ENCODE measurements at places on chromosomes 1 and 21.

- DNase-seq: no peak
Observed at GRCh38 chr1:61183471-61184039, 101.2 kb downstream of the NFIA start.

GRCh38 chr1:27682351-27682944 lies 10.5 kb upstream of the IFI6 start:
- DNase-seq: no peak

DNA sequence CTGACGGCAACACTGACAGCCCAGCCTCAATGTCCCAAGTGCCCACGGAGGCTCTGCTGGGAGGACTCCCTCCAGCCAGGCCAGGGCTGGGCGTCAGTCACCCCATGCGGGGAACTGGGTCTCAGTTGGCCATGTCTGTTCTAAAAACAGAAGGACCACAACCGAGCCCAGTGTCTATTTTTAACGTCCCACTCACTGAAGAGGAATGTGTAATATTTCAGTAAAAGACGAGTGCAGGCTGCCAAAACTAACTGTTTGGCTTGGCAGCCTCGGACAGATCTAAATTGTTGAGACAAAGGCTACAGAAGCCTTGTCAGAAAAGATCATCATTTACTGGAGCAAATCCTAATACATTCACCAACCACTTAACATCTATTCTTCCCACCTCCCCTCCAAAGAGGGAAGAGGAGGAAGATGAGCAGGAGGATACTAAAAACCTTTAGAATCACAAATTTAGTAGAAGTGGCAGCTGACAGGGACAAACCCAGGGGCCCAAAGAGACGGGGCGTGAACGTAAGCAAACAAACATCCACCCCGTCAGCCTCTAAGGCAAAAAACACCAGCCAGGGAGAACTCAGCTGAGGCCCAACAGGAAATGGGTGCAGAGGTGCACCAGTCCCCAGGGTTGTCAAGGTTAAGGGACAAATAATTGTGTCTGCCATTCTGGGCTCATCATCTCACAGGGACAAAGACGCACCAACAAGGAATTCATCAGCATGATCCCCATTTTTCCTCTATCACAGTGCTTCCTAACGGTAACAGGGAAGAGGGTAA lies 18.7 kb downstream of the C1orf198 start:
- no peak for DNase-seq

DNA sequence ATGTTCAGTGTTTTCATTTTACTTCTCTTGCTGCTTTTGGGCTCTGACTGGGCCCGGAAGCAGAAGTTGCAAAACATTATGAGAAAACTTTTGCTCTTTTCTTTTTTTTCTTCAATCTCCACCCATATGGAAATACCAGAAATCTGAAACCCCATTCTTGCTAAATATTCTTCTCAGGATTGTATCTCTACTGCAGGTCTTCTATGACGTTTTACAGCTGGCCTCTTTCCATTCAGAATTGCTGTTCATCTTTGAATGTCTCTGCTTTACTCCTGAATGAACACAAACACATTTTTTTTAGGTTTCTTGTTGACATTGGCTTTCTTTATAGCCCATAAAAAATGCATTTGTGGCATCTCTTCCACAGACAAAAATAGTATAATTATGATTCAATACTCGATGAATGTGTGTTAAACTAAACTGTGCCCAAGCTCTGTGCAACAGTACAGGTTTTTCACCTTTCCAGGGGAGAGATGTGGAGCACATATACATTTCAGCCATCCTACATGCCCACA lies 18.8 kb downstream of the PTPRC start:
- DNase-seq: no peak

DNA sequence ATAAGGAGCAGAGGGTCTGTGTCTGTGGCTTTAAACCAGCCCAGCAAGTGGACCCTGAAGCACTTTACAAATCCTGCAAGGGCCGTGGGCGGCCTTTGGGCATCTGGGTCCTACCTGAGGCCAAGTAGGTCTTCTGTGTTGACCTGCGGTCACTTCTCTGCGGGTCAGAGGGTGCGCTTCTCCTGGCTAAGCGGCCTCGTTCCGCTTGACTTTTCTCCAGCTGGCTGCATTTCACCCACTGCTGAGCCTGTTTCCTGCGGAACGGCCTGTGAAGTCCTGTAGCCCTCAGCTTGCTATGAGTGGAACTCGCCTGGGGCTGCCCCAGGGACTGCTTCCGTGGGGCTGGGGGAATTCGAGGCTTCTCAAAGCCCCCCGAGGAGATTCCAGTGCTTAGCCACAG lies 43.3 kb downstream of the SLC37A1 start:
- no peak for DNase-seq

DNA sequence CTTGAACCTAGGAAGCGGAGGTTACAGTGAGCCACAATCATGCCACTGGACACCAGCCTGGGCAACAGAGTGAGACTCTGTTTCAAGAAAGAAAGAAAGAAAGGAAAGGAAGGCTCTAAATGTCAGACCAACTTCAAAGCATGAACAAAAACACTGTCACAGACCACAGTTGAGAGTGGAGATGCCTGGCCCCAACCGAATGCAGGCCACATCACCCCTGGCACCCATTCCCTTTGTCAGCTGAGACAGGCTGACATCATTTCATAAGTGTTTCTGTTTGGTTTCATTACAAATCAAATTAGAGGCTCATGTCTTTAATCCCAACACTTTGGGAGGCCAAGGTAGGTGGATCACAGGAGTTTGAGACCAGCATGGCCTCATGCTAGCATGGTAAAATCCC lies 28.6 kb upstream of the NADK start:
- no peak for DNase-seq

All from stimulated activated CD8-positive, alpha-beta memory T cell treated with anti-CD3 and anti-CD28 coated beads, Interleukin-7, amount 100 ng/mL, for 1 hour (primary cell).